ENCODE measurements at places on chromosomes 2 and 18.

- DNase-seq: no peak
These were observed 12.8 kb upstream of the PLA2R1 start for GRCh38 chr2:160075171-160075570.

DNA sequence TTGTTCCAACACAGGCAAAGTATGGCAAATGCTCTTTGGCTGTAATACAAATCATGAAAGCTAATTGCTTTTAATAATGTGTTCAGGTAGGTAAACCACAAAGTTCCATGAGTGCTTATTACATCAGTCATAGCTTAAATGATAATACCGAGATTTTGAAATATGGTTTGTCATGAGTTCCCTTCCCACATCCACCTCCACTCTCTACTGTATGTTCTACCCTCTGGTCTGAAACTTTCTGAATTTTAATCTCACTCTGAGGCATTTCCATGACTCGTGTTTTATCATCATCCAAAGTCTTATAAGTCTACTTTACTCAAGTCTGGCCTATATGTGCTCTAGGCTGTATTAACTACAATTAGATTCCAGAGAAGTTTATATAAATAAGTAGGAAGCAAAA is 354.8 kb downstream of the AKAIN1 start:
- no peak for DNase-seq

- no peak for DNase-seq
These were observed 183.9 kb upstream of the LINC00305 start for GRCh38 chr18:64332835-64333234.

DNA sequence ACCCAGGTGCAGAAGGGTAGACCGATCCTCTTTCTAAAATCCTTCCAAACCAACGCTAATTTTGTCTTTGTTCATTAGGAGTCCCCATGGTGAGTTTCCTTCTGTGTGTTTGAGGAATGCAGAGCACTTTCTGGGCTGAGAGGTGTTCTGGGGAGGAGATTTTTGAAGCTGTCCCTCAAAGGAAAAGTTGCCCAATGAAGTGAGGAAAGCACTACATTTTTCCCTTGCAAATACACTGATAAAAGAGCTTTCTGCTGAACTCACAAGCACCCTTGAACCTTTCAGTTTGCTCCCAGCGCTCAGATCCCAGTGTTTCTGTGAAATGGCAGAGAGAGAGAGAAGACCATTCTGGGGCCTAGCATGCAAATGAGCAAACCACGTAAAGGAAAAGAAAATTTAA is 299.6 kb upstream of the FANCL start:
- no peak for DNase-seq

- DNase-seq: no peak
These were observed 149.9 kb upstream of the TTC39C start for GRCh38 chr18:23864624-23865023.

DNA sequence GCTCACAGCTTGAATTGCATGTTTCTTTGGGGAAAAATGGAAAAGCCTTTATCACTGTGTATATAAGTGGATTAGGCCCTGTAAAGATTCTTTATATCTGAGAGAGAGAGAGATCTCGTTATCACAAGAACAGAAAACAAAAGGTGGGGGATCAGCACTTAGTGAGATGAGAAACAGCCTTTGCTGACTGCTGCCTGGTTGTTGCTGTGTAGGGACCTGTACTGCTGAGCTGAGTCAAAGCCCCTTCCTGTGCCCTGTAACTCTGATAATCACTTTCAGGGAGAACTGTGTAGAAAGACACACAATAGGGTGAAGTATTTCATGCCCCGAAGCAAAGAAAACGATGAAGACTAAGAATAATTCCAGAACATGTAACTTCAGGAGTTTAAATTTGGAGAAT is 30.6 kb upstream of the FAM237A start:
- DNase-seq: no peak

GRCh38 chr18:323253-323622 is 55.4 kb upstream of the THOC1 start:
- no peak for DNase-seq

DNA sequence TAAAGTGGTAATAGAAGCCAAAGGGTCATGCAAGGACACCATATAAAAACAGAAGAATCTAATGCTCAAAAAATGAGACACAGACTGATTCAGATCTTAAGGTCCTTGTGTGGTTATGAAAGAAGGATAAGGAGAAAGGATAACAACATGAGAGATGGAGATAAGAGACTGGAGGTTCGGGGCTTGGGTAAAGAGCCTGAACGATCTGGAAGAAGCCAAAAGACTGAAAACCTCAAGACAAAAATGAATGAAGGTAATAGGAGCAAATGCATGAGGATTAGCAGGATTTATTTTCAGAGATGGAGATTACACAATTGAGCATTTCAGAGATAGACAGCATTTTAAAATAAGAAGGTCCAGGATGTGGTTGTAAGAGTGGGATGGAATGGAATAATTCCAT is 26.1 kb downstream of the STK17B start:
- DNase-seq: no peak

DNA sequence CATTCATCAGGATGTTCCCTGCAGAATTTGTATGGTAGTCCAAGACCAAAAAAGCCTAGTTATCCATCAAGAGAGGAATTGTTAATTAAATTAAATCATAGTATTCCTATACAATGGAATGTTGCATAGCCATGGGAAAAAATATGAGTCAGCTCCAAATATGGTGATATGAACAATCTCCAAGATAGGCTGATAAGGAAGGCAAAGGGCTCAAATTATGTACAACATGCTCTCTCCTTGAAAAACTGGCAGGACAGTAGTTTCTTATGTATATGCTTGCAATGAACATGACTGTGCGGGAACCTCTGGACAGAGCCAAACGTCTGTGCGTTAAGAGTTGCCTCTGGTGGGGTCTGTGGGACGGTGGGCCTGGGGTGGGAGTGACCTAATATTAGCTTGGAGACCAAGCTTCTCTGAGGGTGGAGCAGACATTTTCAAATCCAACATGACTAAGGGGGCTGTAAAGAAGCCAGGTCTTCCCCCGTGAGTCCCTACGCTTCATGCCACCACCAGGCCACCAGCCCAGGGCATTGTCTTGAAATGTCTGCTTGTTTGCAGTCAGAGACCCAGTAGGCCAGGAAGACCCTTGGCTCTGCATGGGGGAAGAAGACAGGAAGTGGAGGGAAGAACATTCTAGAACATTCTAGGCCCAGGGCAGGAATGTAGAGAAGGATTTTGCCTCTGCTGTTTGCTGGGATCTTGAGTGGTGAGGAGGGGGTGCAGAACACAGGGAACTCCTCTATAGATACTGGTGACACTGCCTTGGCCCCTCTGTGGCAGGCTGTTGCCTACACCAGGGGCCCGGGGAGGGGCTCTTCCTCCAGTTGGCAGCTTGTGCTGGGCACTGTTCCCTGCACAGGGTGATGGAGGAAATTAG is 244.0 kb upstream of the HS6ST1 start:
- no peak for DNase-seq

GRCh38 chr2:3216841-3217495 is 160.7 kb downstream of the EIPR1 start:
- DNase-seq: no peak

DNA sequence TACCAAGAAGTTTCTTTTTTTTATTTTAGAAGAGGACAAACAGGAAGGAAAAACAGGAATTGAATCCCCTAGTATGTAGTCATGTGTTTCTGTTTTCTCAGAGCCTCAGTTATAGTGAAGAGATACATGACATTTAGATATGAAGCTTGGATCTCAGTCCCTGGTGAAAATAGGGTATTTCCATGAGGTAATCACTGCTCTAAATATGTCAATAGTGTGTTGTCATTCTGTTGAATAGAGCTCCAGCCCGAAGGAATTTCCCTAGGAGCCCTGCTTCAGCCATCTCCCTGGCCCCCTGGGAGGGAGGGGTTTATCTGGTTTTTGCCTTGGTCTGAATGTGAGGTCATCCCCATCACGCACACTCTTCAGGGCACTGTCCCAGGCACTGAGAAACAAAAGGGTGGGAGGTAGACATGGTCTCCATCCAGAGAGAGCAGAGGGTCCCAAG is 47.1 kb upstream of the REL start:
- no peak for DNase-seq

- no peak for DNase-seq
These were observed 57.6 kb downstream of the SDC1 start for GRCh38 chr2:20167356-20167755.

DNA sequence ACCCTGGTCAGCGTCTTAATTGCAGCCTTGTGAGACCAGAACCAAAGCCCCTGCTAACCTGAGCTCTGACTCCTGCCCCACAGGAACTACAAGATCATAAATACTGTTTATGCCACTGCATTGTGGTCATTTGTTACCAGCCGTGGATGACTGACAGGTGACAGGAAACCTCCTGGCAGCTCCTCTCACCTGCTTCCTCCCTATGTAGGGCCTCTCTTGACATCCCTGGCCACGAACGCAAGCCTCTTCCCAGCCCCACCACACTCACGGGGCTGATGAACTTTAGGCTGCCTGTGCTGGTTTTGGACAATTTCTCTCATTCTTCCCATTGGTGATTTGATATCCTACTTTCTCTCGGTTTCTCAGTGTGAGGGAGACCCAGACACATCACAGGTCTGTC is 357.2 kb upstream of the MYT1L start:
- no peak for DNase-seq

- no peak for DNase-seq
These were observed 3.4 kb downstream of the CHST9 start for GRCh38 chr18:27181726-27182125.

DNA sequence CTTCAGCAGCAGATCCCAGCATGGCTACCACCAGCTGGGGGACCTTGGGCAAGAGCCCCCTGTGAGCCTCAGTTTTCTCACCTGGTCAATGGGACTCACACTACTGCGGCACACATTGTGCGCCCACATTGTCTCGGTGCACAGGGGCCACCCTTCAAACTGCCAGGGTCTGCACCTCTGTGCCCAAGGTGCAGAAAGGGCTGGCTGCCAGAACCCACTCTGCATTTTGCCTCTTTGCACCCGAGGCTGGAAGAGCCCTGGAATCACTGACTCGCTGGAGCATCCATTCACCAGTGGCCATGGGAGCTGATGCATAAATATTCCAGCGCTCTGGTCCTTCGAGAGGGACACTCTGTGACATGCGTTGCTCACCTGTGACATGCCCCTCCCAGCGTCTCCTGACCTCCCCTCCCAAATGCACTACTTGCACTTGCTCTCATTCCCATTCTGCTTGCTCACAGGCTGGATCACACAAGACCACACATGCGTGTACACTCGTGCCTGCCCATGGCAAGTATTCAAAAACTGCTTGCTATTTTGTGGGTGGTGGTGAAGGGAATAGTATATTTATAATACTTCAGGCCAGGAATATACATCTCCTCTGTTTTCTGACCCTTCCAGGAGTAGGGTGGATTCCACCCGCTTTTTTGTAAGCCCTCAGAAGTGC is 18.8 kb upstream of the C1QL2 start:
- DNase-seq: no peak

- DNase-seq: no peak
These were observed 26.5 kb upstream of the FAM117B start for GRCh38 chr2:202608142-202608852.

DNA sequence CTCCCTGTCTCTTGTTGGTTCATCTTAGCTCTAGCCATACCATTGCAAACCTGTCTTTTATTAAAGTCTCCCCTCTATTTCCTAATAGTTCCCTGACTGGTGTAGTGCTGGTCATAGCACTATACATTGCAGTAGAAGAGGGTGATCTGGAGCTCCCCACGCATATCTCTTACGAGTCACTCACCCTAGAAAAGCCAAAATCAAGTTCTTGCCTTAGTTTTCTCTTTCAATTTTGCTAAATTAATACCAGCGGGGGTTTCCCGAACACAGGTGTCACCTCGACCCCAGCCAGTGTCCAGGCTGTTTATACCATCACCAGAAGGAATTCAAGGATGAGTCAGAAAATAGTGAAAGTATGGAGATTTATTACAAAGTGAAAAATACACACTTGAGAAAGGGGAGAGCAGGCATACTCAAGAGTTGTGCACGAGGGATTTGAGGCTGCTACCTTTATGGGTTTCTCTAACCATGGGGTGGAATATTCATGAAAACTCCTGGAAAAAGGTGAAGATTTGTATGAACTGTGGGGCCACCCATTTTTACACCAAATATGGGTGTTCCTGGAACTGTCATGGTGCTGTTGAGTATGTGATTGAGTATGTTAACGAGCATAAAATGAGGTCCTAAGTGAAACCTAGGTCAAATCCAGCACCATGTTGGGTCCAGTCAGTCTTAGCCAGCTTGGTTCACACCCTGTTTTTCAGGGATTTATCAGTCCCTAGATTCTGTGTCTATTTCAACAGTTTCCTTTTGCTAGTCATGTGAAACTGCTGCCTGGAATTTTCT is 20.2 kb downstream of the PROKR1 start:
- DNase-seq: no peak

GRCh38 chr2:238165288-238165921 is 6.6 kb downstream of the ERFE start:
- no peak for DNase-seq

DNA sequence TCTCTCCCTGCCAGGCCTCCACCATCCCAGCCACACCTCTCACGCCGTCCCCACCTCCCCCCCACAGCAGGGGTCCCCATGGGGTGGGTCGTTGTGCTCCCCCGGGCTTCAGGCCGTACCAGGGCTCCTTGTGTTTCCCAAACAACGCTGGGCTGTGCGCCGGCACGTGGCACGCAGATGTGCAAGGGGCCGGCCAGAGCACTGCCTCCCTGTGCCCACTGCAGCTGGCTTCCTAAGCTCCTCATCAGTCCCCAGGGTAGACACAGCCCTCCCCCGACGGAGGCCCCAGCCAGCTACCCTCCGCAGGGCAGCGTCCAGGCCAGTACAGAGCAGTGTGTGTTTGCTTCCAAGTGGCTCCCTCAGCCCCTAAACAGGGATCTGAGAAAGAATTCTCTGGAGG is 34.0 kb downstream of the BIN1 start:
- no peak for DNase-seq
